Retina (tissue), 1 donor: ENCODE measurements at places on chromosomes 5 and 9.
A peak's percentile ranks its signal among the peaks of the same experiment; 100 is the strongest.

- no peak for DNase-seq
These were observed 700.3 kb downstream of the PTPRD start for GRCh38 chr9:9912459-9912858.

- peak; percentile 51 for DNase-seq
These were observed 23.9 kb upstream of the MAPK9 start for GRCh38 chr5:180315762-180316212.

DNA sequence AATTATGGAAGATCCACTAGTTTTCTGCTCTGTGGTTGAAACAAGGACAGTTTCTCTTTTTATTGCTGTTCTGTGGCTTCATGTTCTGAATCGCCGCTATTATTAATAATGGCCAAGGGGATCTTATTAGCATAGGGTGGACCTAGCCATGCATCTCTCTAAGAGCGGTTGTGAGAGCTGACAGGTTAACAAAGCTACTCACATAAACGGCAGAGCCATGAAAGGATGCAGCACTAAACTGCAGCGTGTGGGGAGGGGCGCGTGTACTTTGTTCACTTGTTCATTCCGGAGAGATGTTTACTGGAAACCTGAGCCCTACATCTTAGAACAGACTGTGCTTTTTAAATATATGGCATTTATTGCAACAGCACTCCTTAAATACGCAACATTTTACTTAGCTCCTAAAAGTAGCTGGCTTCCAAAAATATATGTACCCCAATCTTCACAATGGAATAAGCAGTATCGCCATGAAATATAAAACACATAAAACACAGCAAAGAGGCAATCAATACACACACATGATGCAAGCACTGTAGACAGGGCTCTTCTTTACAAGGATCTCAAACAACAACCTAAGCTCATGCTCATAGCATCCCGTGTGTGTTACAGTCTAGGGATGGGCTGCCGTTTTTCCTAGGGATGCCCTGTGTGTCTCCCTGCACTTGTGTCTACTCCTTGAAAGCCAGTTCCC lies 424.6 kb downstream of the MED10 start:
- DNase-seq, result peak; percentile 65

DNA sequence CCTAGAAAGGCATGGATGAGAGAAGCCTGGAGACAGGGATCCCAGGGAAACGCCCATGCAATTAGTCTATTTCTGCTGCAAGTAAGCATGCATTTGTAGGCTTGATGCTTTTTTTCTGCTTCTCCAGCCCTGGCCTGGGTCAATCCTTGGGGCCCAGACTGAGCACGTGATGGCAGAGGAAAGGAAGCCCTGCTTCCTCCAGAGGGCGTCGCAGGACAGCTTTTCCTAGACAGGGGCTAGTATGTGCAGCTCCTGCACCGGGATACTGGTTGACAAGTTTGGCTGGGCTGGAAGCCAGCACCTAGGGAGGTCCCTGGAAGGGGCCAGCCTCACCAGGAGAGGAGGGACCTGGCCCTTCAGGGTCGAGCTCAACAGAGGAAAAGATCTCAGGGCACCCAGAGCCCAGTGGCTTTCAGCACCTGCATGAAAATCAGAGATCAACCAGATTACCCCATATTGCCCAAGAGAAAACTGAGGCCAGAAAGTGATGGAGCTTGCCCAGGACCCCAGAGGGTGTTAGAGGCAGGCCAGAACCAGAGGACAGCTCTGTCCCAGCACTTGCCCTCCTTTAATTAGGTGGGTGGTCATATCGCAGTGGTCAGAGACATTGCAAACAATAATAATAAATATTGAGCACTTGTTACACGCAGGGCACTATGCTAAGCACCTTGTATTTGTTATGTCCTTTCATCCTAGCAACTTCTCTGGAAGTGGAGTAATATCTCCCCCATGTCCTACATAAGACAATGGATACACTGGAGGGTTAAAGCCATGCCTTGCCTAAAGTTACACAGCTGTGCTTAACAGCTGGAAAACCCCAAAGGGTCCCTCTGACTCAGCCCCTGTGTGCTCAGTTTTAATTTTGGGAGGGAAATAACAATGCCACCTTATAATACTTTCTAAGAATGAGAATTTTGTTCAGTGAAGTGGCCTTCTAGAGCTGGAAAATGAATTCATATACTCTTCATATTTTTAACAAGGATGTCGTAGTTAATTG lies 67.1 kb downstream of the KLF4 start:
- DNase-seq, result peak; percentile 73

- no peak for DNase-seq
These were observed 17.4 kb downstream of the ADAMTS19 start for GRCh38 chr5:129477532-129477931.

GRCh38 chr9:77663754-77664153 lies 15.6 kb upstream of the GNA14 start:
- DNase-seq, result no peak

GRCh38 chr5:123371575-123372179 lies 51.5 kb downstream of the CEP120 start:
- peak; percentile 7 for DNase-seq

- no peak for DNase-seq
These were observed 247.0 kb downstream of the PRELID2 start for GRCh38 chr5:145588113-145588512.

- no peak for DNase-seq
These were observed 547.3 kb downstream of the CDK5RAP2 start for GRCh38 chr9:120032639-120033038.

- DNase-seq, result no peak
These were observed 111.3 kb upstream of the NR3C1 start for GRCh38 chr5:143514616-143515335.

DNA sequence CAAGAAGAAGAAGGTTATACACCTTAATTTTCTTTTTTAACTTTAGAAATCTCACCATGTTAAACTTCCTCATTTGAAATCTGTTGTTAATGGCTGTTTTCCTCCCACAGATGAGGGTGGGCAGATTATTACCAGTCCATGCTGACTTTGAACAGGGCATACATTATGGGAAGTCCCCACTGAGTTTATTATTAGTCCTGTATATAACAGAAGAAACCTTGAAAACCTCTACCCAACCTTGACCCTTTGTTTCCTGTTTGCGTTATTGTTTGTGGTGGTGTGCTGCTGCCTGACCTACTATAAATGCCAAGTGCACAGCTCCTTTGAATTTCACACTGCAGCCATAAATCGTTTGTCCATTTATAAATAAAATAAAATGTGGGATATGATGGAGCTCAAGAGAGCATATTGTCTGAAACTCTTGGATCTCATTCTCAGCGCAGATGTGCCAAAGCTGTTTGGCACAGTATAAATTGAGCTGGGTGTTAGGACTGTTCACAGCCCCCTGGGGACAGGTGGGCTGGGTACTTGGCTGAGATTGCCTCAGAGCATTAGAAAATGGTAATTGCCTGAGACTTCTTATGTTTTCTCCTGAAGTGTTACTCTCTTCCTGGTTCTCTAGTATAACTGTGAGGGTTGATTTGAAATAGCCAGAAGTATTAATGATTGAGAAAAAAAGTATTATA lies 139.6 kb downstream of the SPATA31D1 start:
- DNase-seq, result no peak

GRCh38 chr5:71481441-71481840 lies 26.0 kb downstream of the BDP1 start:
- no peak for DNase-seq

GRCh38 chr5:72412283-72413055 lies 92.3 kb downstream of the PTCD2 start:
- DNase-seq, result no peak

DNA sequence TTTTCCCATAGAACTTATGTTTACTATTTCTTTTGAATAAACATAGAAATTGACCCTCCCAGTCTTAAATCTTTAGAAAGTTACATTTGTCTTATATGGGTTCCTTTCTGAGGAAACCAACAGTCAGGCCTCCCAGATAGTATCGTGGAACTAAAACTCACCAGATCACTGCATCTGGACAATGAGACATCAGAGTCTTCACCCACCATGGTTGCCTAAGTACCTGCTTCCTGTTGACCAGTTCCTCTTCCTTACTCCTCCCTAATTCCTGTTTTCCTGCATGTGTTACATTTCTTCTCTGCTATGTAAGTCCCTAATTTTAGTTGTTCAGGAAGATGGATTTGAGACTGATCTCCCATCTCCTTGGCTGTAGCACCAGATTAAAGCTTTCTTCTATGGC lies 462.2 kb downstream of the DIRAS2 start:
- no peak for DNase-seq

DNA sequence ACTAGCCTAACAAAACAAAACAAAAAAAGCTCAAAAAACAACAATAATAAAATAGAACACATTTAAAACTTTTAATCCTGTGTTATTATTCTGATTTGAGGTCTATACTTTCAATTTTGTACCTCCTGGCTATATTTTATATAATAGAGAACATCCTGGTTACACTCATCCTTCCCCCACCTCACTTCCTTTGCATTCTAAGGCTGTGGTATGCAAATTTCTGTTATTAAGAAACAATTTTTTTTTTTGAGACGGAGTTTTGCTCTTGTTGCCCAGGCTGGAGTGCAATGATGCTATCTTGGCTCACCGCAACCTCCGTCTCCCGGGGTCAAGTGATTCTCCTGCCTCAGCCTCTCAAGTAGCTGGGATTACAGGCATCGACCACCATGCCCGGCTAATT lies 3.1 kb upstream of the RPL37 start:
- no peak for DNase-seq
